ENCODE measurements at places on chromosomes 16 and 17. TPM values are rescaled to one million over a fixed set of nuclear protein-coding genes. Genes with fewer than 3 reads are reported as not detected.

The KRT15 gene
- 0.87 TPM for total RNA-seq

- no peak for DNase-seq
Observed at GRCh38 chr16:85402910-85403692, 210.0 kb upstream of the GSE1 start.

The RSPRY1 gene
- total RNA-seq, result 36.1 TPM

DNA sequence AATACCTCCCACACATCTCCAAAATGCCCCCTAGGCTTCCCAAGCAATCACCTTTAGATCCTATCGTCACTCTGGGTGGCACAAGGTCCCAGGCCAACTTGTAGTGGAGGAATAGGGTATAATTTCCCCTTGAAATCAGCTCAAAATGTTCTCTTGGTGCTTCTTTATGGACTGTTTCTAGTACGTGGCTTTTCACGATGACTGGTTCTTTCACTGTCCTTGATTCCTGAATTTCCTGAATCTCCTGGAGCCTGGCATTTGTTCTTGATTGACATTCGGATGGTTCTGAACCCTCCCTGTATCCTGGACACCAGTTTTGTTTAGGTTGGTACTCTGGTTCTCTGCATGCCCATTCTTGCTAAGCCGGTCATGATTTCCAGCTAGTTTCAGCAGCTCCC is 6.9 kb upstream of the VPS53 start:
- DNase-seq, result no peak

DNA sequence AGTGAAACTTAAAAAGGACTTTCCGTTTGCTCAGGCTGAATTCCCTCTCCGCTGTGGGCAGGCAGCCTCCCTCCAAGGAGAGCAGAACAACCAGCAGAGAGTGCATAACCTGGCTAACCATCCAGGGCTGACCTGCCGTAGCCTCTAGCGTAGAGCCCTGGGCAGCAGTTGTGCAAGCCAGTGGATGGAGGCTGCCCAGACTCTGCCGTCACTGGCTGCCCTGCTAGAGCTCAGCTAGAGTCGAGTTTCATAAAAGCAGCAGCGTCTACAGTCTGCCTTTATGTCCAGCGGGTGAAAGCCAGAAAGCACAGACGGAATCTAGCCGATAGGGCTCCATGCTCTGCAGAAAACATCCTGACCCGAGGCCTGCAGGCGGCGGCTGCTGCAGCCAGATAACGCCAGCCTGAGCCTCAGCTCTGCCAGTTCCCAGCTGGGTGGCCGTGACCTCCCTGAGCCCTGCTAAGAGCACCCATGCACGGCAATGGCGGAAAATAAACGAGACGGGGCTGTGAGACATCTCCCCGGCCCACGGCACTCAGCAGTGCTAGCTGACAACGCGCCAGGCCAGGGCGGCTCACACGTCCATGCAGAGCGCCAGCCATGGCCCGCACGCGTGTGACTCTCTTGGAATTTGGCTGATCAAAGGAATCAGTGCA is 231.3 kb downstream of the ENGASE start:
- no peak for DNase-seq

- DNase-seq, result no peak
Observed at GRCh38 chr16:47716571-47716970, 255.4 kb downstream of the PHKB start.

The CCL5 gene
- total RNA-seq, result not detected

The ECI1 gene
- total RNA-seq, result 95.4 TPM

The KRTAP9-4 gene
- not detected for total RNA-seq
